ENCODE measurements at places on chromosomes 6 and 20. TPM values are rescaled to one million over a fixed set of nuclear protein-coding genes. Genes with fewer than 3 reads are reported as not detected.

OTOR gene
- total RNA-seq: not detected

GTSF1L gene
- total RNA-seq: not detected

RUNX2 gene
- total RNA-seq: 1.9 TPM

BPIFB2 gene
- total RNA-seq: not detected

MUCL3 gene
- 0.16 TPM for total RNA-seq

GMNN gene
- total RNA-seq: 34.1 TPM

ARMH2 gene
- not detected for total RNA-seq

MUC22 gene
- not detected for total RNA-seq

FBXO9 gene
- total RNA-seq: 50.5 TPM

MAS1 gene
- not detected for total RNA-seq

CST7 gene
- not detected for total RNA-seq

RIPK1 gene
- 34.3 TPM for total RNA-seq

TEAD3 gene
- total RNA-seq: 23.0 TPM

NFATC2 gene
- total RNA-seq: 12.0 TPM

SLC22A7 gene
- total RNA-seq: not detected

SNAP91 gene
- total RNA-seq: not detected

GSTA2 gene
- not detected for total RNA-seq

IL17A gene
- total RNA-seq: not detected

KHDRBS2 gene
- total RNA-seq: 4.5 TPM

ZBTB46 gene
- total RNA-seq: 6.0 TPM

TBX18 gene
- 0.79 TPM for total RNA-seq

SAMD5 gene
- total RNA-seq: 3.7 TPM

HSPA1L gene
- 0.68 TPM for total RNA-seq

SLC22A2 gene
- total RNA-seq: not detected

ELOVL4 gene
- 0.32 TPM for total RNA-seq

GJA10 gene
- total RNA-seq: not detected

VSX1 gene
- total RNA-seq: not detected

PSORS1C1 gene
- 19.0 TPM for total RNA-seq

AKAP12 gene
- 61.7 TPM for total RNA-seq

XKR7 gene
- total RNA-seq: not detected

ASF1A gene
- total RNA-seq: 0.20 TPM

B4GALT5 gene
- total RNA-seq: 22.3 TPM

MARCKS gene
- 64.2 TPM for total RNA-seq

POM121L2 gene
- not detected for total RNA-seq

PIGU gene
- 28.7 TPM for total RNA-seq

FAM83B gene
- 38.5 TPM for total RNA-seq

CD83 gene
- 0.82 TPM for total RNA-seq

PRL gene
- not detected for total RNA-seq

APMAP gene
- 88.6 TPM for total RNA-seq

RIPOR2 gene
- 7.5 TPM for total RNA-seq

BPIFA1 gene
- total RNA-seq: not detected

BPIFB3 gene
- total RNA-seq: not detected
